Endothelial cell (in vitro differentiated cells): ENCODE measurements at places on chromosomes 5 and 9.

- no peak for DNase-seq
- H3K27ac ChIP-seq, result no peak overlapping the region
- no peaks in the 10 kb centered on the region for H3K27me3 ChIP-seq
- H3K36me3 ChIP-seq, result no peaks in the 10 kb centered on the region
- no peaks in the 10 kb centered on the region for H3K4me1 ChIP-seq
These were observed 2195.7 kb upstream of the C9orf72 start for GRCh38 chr9:29769019-29769418.

DNA sequence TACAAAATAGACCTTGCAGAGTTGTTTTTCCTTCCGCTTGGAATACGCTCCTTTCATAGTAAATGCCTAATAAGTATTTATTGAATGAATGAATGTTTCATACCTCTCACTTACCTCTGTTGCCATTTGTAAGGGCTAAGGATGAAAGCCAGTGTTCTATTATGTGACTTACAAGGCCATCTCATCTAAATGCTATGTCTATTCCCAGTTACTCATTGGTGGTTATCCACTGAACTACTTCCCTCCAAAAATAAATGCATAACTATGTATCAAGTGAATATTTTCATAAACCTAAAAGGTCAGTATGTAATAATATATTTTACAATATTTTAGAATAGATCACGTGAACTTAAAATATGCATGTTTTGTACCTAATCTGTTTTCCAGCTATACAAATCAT lies 670.5 kb upstream of the RGMB start:
- no peaks in the 10 kb centered on the region for H3K4me1 ChIP-seq
- H3K27me3 ChIP-seq, result no peaks in the 10 kb centered on the region
- no peak overlapping the region for H3K27ac ChIP-seq
- H3K36me3 ChIP-seq, result no peaks in the 10 kb centered on the region
- DNase-seq, result no peak

DNA sequence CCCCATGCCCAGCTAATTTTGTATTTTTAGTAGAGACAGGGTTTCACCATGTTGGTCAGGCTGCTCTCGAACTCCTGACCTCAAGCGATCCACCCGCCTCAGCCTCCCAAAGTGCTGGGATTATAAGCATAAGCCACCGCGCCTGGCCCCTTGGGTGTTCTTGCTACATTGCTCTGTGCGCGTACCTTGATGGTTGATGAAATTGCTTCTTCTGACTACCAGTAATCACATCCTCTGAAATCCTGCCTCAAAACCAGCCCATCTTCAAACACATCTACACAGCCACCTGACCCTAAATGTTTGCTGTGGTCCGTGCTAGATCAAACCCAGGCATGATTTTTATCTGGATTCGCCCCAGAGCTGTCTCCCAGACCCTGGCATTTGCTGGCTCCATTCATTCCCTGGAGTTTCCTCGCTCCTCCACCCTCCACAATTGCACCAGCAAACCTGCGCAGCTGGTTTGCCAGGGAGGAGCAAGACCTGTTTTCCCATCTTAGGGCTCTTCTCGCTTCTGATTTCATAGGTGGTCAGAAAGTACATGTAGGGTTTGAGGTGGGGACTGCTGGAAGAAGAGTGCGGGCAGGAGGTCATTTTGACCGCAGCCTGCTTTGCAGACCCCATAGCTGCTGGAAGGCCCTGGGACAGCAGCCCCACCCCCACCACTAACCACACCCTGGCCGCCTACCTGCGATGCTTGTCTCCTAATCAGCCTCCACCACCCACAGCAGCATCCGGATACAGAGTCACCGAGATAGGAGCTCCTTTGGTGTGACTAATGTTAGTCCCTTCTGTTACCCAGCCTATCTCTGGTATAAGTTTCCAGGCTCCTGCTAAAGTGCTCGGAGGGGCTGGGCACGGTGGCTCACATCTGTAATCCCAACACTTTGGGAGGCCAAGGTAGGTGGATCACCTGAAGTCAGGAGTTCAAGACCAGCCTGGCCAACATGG lies 22.7 kb downstream of the SWI5 start:
- no peaks in the 10 kb centered on the region for H3K4me1 ChIP-seq
- no peaks in the 10 kb centered on the region for H3K36me3 ChIP-seq
- H3K4me3 ChIP-seq, result no peak overlapping the region

- H3K4me3 ChIP-seq, result peak overlapping the region; percentile 19
- peaks cover 8% of the 10 kb centered on the region for H3K36me3 ChIP-seq
- H3K27me3 ChIP-seq, result peaks cover 2% of the 10 kb centered on the region
These were observed 419.7 kb downstream of the CHSY3 start for GRCh38 chr5:130323804-130324454.

- DNase-seq, result no peak
- peaks cover 31% of the 10 kb centered on the region for H3K4me1 ChIP-seq
- H3K27me3 ChIP-seq, result peaks cover 2% of the 10 kb centered on the region
- no peak overlapping the region for H3K27ac ChIP-seq
- H3K36me3 ChIP-seq, result peaks cover 8% of the 10 kb centered on the region
- no peak overlapping the region for H3K4me3 ChIP-seq
These were observed 5.0 kb downstream of the STC2 start for GRCh38 chr5:173323106-173323798.

DNA sequence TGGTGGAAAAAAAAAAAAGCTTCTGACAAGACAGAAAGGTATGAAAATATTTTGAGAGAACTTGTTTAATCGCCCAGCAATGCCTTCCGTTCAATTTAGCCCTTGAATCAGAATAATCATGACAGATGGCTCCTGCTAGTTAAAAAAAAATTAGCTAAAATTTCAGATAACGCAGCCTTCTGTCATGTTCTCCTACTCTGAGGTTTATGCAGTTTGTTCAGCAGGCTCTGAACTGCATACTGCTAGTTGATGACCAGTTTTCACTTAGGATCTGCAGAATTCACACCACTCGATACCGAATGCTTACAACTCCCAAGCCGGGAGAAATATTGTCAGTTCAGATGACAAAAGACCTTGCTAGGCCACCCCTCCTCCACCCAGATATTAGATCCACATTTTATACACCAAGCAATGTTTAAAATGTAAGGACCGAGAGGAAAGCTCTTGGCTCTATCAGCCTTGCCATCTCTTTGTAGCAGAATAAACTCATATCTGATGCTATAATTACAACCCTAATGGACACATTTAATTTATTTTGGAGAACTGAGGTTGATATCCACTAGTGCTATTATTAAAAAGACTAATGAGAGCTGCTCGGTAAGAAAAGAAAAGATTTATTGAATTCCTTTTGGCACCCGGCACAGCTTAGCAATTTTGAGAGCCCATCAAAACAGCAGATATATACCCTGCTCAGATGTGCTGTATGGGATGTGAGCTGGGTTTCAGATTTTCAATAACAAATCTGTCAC lies 322.8 kb downstream of the GLIS3 start:
- DNase-seq, result no peak
- H3K4me3 ChIP-seq, result no peak overlapping the region
- no peak overlapping the region for H3K27ac ChIP-seq
- H3K27me3 ChIP-seq, result no peaks in the 10 kb centered on the region

- peak overlapping the region; percentile 31 for H3K27ac ChIP-seq
- H3K27me3 ChIP-seq, result peaks cover 10% of the 10 kb centered on the region
- peaks cover 7% of the 10 kb centered on the region for H3K36me3 ChIP-seq
- H3K4me3 ChIP-seq, result peak overlapping the region; percentile 99
- H3K4me1 ChIP-seq, result peaks cover 22% of the 10 kb centered on the region
These were observed 1.4 kb downstream of the CHSY3 start for GRCh38 chr5:129905473-129906176.

- no peak overlapping the region for H3K4me3 ChIP-seq
- no peak overlapping the region for H3K27ac ChIP-seq
- no peak for DNase-seq
- peaks cover 28% of the 10 kb centered on the region for H3K4me1 ChIP-seq
These were observed 29.1 kb upstream of the AKNA start for GRCh38 chr9:114416906-114417305.

DNA sequence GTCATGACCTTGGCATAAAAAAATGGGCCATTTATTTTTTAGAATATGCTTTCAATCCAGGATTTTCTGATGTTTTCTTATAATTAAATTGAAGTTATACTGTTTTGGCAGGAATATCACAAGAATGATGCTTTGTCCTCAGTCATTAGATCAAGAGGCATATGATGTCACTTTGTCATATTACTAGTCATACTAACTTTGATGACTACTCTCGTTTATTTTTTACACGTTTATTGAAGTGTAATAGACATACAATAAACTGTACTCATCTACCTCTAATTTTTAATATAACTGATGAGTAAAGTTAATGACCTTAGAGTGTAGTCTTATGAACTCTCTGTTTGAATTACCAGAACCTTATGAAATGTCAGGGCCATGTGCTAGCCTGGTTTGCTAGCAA lies 56.4 kb downstream of the PBX3 start:
- no peak overlapping the region for H3K4me3 ChIP-seq
- no peak for DNase-seq
- no peaks in the 10 kb centered on the region for H3K4me1 ChIP-seq
- no peaks in the 10 kb centered on the region for H3K36me3 ChIP-seq

DNA sequence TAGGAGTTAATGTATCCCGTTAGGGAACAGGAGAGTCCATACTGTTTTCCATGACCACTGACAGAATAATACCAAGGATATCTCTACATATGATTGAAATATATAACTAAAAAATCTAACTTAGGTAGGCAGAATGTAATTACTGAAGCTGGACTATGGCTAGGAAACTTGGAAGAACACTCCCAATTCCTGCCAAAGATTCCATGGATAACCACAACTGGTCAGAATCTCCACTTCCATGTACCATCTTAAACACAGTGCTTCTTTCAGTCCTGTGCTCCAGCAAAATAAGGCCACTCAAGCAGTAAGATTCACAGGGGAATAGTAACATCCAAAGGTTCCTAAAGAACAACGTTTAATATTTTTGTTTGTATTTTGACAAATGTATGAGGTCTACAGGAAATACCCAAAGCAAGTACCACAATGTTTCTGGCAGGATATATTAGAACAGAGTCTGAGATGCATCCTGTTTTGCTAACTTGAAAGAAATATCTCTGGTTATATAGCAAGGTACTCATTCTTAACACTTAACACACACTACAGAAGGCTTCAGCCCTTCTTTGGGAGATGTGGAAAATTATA lies 295.0 kb downstream of the ADAMTS6 start:
- peaks cover 18% of the 10 kb centered on the region for H3K4me1 ChIP-seq
- peaks cover 4% of the 10 kb centered on the region for H3K36me3 ChIP-seq
- peak overlapping the region; percentile 61 for H3K27ac ChIP-seq
- H3K4me3 ChIP-seq, result no peak overlapping the region

- no peaks in the 10 kb centered on the region for H3K36me3 ChIP-seq
- no peak for DNase-seq
- H3K4me1 ChIP-seq, result no peaks in the 10 kb centered on the region
- H3K4me3 ChIP-seq, result no peak overlapping the region
- no peak overlapping the region for H3K27ac ChIP-seq
- H3K27me3 ChIP-seq, result peaks cover 5% of the 10 kb centered on the region
These were observed 12.1 kb downstream of the CCL28 start for GRCh38 chr5:43400082-43400481.

DNA sequence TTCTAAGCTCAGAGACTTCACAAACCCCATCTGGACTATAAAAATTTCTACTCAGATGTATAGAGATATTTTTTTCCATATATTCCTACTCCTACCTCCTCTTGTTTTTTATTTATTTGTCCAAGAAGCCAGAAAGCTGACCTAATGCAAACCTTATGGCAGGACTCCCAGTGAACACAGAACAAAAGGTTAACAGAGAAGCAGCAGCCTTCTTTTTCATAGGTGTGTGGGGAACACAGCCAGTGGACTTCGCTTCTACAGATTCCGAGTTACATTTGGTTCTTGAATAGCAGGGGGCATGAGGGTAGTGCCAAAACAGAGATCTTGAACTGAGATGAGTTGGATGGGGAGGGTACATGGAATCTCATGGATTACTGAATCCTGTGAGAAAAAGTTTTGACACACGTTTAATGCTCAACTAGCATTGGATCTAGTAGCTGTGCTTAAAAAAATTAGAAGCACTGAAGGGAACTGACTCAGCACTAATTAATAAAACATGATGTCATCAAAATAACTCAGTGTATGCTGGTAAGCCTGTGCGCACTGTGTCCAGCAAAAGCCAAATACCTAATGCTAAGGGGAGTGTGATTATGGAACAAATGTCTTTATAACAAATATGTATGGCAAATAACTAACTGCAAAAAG lies 240.1 kb downstream of the GABRB2 start:
- no peaks in the 10 kb centered on the region for H3K4me1 ChIP-seq
- no peak overlapping the region for H3K4me3 ChIP-seq
- H3K27ac ChIP-seq, result no peak overlapping the region
- DNase-seq, result no peak
- H3K36me3 ChIP-seq, result no peaks in the 10 kb centered on the region

DNA sequence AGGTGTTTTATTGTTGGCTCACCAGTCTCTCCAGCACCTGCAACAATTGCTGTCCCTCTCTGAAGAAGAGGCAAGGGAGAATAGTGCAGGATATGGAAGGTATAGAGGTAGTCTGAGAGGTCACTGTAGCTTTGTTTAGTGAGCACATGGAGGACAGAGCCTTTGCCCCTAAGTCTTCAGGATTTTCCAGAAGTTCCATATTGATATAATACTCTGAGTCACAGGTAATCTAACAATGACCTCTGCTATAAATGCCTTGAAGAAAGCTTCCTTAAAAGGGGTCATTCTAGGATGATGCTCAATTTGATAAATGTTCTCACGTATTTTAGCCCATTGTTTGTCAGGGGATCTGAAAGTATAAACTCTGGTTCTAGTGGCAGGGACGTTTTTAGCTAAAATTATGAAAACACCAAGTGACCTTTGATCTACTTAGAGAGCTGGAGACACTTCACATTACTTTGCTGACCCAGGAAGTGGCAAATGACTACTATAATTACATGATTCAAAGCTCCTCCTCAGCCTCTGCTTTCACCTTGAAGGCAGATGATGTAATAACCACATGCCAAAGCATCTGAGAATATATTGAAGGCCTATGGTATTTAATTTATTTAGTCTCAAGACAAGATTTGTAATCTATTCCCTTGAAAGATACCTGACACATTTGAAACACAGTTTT lies 366.9 kb upstream of the NUDT12 start:
- H3K36me3 ChIP-seq, result no peaks in the 10 kb centered on the region
- DNase-seq, result no peak
- no peaks in the 10 kb centered on the region for H3K27me3 ChIP-seq
- no peak overlapping the region for H3K27ac ChIP-seq

GRCh38 chr9:127856729-127857116 lies 2.3 kb upstream of the ENG start:
- H3K4me1 ChIP-seq, result peaks cover 59% of the 10 kb centered on the region
- H3K36me3 ChIP-seq, result no peaks in the 10 kb centered on the region
- no peak for DNase-seq
- peaks cover 10% of the 10 kb centered on the region for H3K27me3 ChIP-seq

DNA sequence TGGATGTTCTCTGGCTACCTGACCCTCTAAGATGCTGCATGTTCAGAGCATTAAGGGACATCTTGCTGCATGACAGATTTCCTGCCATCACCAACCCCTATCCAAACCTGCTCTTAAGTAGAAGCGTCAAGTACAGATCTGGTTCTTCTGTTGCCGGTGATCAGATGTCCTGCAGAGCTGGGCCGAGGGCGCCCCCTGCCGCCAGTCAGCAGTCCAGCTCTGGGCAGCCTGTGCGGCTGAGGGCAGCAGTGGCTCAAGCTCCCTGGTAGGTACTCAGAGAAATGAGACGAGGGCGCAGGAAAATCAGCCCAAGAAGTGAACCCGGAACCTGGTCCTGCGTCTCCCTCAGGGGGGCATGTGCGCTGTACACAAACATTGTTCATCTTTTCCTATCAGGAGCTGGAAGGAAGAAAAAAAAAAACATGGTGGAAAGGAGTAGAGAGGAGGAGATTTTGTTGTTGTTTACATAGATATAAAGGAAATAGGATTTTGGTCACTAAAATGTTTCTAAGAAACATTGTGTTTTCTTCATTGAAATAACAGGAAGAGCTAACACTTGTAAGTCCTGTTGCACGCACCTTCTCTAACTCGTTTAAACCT lies 95.8 kb downstream of the CFAP90 start:
- H3K4me3 ChIP-seq, result no peak overlapping the region
- H3K36me3 ChIP-seq, result no peaks in the 10 kb centered on the region
- H3K27me3 ChIP-seq, result peaks cover 5% of the 10 kb centered on the region
- no peak overlapping the region for H3K27ac ChIP-seq
- peak; percentile 85 for DNase-seq
